ENCODE measurements at places on chromosomes 11 and 22.

DNA sequence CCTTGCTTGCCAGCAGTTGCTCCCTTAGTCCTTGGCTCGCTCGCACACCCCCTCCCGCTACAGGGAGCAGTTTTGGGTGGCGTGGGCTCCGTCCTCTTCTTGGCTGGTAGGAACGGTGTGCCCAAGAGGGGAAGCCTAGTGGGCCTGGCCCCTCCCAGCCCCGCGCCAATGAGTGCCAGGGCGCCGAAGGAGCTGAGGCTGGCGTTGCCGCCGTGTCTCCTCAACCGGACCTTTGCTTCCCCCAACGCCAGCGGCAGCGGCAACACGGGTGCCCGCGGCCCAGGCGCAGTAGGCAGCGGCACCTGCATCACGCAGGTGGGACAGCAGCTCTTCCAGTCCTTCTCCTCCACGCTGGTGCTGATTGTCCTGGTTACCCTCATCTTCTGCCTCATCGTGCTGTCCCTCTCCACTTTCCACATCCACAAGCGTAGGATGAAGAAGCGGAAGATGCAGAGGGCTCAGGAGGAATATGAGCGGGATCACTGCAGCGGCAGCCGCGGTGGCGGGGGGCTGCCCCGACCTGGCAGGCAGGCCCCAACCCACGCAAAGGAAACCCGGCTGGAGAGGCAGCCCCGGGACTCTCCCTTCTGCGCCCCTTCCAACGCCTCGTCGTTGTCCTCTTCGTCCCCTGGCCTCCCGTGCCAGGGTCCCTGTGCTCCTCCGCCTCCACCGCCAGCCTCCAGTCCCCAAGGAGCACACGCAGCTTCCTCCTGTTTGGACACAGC, 1.6 kb downstream of the C11orf87 start:
- DNase-seq, result no peak

DNA sequence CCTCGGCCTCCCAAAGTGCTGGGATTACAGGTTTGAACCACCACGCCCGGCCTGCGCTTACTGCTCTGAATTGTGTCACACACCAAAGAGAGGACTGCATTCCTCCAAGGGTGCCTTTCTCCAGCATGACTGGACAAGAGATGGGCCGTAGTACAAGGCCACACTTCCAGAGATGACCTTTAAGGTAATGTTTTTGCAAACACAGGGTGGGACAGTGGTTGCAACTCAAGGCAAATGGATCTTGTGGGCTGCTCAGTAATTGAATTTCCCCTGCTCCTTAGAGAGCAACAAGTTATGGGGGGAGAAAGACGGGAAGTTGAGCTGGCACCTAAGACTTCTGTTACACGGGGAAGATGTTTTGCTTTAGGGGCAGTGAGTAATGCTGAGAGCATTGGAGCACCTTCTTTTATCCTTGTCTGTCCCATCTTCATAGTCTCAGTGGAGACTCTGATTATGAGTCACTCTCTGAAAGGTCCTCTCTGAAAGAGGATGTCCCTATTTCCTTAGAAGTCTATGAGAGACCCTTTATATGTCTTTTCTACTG, 66.3 kb downstream of the C11orf91 start:
- no peak for DNase-seq

GRCh38 chr11:68335683-68336082, 23.3 kb downstream of the LRP5 start:
- DNase-seq, result no peak

DNA sequence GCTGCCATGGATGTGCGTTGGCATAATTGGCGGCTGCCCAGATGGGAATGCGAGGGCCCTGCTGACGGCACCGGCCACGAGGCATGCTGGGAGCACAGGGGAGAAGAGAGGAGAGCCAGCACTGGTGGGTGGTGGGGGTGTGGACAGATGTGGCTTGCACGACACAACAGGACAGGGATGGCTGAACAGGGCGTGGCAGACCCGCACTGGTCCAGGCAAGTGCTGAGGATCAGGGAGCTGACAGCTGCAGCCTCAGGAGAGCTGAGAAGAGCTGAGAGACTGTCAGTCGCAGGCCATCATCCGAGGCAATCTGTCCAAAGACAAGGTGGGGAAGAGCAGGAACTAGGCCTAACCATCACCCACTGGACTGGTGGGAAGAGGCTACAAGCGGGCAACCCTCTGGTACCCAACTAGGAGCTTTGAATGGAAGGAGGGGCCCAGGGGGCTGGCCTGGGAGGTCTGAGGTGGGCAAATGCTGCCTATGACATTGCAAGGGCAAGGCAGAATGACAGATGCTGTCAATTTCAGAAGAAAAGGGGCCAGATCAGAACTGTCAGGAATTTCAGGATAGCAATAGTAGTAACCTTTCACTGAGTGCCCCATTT, 2.4 kb downstream of the GNB1L start:
- DNase-seq, result no peak

- DNase-seq, result no peak
Observed at GRCh38 chr11:46309814-46310259, 32.4 kb downstream of the CREB3L1 start.

DNA sequence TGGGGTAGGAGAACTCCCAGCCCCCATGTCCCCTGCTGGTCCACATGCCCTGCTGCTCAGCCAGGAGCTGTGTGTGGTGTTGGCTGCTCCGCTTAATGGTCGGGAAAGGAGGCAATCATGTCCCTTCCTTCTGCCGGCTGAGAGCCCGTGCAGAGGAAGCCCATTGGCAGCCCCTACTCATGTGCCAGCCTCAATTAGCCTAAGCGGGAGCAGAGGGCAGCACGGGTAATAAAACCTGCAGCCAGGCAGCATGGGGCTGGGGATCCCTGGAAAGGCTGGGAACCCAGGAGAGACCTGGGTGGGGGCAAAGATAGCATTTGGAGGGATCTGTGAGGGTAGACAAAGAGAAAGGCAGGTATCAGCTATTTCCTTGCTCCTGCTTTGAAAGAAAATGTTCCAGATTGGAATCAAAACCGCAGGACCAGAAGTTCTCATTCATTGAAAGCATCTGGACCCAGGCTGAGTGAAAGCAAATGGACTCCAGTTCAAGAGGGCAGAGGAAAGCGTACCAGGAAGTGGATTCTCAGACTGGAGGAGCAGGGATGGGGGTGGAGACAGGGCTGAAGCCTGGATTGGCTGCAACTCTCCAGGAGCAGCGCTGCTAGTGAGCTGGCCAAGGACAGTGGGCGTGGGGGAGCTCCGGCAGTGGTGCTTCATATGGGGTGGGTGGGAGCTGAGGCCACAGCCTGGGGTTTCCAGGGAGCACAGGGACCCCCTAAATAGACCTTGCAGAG, 103.4 kb upstream of the NECTIN1 start:
- DNase-seq, result no peak

DNA sequence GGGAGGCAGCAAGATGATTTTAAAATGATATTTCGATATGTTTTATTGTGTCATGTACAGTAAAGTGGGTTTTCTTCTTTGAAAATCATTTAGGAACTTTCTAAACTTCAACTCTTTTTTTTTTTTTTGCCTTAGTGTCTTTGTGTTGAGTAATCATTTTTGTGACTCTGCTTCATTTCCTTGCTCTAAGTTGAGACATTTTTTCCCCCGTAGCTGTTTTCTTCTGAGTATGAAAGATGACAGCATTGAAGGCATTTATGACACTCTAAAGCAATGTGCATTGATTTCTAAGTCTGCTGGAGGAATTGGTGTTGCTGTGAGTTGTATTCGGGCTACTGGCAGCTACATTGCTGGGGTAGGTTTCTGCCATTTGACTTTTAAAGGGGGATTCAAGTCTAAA, 23.5 kb downstream of the RRM1 start:
- DNase-seq, result no peak

DNA sequence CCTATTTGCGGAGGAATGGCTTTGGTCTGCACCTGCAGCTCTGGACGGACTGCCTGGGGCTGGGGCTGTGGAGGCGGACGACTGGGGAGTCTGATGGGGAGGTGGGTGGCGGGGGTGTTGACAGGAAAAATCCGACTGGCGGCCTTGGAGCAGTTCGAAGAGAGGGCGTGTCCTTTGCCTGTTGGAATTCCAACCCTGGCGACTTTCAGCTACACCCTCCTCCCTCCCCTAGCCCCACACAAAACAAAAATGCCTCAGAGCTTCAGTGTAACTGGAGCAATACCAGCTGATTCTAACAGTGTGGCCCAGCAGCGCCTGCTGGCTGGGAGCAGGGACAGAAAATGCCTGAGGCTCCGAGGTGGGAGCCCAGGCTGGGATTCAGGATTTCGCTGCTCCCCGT, 85.4 kb downstream of the ATXN10 start:
- DNase-seq, result no peak

- no peak for DNase-seq
Observed at GRCh38 chr22:24985826-24986214, 33.3 kb downstream of the KIAA1671 start.

GRCh38 chr22:36384766-36385481, 2.8 kb downstream of the MYH9 start:
- DNase-seq, result no peak

DNA sequence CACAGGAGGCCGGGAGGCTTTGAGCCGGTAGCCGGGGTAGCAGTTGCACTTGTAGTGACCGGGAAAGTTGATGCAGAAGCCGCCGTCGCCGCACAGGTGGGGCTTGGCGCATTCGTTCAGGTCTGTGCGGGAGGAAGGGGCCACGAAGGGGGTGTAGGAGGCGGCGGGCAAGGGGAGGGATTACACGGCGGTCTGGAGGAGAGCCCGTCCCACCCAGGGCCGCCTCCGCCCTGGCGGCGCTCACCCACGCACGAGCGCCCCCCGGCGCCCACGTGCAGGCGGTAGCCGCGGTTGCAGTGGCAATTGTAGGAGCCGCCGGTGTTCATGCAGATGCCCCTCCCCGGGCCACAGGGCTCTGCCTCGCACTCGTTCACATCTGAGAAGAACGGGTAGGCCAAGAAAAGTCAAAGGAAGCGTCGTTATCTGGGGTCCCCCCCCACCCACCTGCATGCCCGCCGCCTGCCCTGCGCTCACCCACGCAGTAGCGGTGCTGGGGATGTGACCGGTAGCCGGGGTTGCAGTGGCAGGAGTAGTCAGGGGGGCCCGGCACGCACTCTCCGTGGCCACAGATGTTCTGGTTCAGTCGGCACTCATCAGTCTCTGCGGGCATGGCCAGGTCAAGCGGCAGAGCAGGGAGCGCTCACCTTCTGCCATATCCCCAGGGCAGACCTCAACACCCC, 10.6 kb downstream of the LTBP3 start:
- DNase-seq, result no peak

- no peak for DNase-seq
Observed at GRCh38 chr11:69913591-69914285, 94.5 kb upstream of the FGF3 start.

DNA sequence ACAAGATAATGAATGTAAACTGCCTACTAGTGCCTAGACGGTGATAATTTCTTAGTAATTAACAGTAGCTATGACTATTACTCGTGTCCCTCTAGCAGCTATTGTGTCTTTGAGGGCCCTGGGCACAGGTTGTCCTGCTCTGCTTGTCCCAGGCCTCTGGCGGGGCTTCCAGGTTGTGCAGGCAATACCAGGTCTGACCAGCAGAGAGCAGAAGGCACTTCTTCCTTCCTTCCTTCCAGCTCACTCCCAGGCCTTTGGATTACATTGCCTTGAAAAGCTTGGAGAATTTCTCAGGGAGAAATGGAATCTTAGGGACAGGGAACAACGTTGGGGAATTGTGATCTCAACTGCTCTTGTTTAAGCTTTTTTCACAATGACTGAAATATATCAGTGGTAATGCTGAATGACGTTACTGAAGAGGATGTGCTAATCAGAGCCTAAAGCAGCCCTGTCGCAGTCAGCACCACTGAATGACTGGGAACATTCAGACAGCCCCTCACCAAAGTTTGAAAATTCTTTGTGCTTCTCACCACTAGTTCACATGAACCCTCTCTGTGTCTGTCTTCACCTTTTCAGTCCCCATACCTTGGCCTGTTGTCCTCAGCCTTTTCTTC, 8.4 kb upstream of the CCKBR start:
- DNase-seq, result peak; percentile 50

GRCh38 chr22:26054841-26055605, 114.2 kb upstream of the SEZ6L start:
- no peak for DNase-seq

GRCh38 chr11:14336507-14337503, 22.2 kb downstream of the RRAS2 start:
- no peak for DNase-seq

Measured in NCI-H1930 (cell line).